ENCODE measurements at places on chromosomes 12 and 14. TPM values are rescaled to one million over a fixed set of nuclear protein-coding genes. Genes with fewer than 3 reads are reported as not detected.

GRCh38 chr12:131276501-131277185 lies 322.9 kb downstream of the ADGRD1 start:
- no peak for DNase-seq

Gene HELB
- total RNA-seq = 1.0 TPM

Gene SLCO1B1
- not detected for total RNA-seq

- DNase-seq = no peak
These were observed 13.7 kb upstream of the EIF2B2 start for GRCh38 chr14:74988993-74989392.

DNA sequence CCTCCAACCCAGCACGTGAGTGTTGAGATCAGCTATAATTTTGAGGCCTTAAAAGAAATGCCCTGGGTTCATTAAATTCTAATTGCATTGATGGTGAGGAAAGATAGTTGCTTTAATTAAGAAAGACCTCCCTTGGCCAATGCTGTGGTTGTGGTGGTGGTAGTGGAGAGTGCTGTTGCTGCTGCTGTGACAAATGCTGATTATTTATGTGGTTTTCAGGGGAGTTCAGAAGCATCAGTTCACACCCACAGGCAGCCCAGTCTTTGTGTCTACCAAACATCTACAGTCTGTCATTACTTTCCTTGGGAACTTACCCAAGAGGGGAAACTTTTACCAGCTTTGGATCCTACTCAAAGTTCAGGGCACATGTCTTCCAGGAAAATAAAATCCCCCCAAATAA lies 178.4 kb upstream of the PARP11 start:
- DNase-seq = no peak

DNA sequence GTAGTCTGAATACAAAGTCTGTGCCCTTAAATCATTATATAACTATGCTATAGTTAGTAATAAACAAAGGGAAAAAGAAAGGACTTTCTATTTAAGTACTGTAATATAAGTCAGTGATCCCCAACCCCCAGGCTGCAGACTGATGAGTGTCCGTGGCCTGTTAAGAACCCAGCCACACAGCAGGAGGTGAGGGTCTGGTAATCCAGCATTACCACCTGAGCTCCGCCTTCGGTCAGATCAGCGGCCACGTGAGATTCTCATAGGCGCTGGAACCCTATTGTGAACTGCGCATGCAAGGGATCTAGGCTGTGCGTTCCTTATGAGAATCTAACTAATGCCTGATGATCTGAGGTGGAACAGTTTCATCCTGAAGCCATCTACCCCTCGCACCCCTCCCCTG lies 15.7 kb downstream of the NFYB start:
- no peak for DNase-seq

DNA sequence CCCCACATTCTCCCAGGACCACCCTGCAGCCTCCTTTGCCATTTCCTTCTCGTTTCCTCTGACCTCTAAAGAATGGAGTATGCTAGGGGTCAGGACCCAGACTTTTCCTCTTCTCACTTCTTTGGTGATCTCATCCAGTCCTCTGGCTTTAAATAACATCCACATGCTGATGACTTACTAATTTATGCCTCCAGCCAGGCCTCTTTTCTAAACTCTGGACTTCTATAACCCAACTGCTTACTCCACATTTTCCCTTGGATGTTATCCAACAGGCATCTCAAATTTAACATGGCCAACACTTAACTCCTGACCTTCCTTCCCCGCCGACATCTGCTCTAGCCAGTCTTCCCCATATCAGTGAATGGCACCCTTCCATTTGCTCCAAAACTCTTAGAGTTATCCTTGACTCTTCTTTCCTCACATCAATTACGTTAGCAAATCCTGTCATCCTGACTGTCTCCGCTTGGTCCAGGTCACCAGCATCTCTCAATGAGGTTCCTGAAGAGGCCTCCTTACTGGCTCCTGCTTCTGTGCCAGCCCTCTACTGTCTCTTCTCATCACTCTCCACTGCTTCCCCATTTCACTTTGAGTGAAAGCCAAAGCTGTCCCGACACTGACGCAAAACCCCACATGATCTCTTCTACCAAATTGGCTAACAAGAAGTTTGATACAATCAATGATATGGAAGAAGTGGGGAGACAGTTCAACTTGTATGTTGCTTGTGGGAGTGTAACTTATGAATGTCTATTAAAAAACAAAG lies 42.7 kb downstream of the TMBIM6 start:
- DNase-seq = peak; percentile 27

Gene GDF3
- 1.0 TPM for total RNA-seq

Gene TRIM9
- not detected for total RNA-seq

DNA sequence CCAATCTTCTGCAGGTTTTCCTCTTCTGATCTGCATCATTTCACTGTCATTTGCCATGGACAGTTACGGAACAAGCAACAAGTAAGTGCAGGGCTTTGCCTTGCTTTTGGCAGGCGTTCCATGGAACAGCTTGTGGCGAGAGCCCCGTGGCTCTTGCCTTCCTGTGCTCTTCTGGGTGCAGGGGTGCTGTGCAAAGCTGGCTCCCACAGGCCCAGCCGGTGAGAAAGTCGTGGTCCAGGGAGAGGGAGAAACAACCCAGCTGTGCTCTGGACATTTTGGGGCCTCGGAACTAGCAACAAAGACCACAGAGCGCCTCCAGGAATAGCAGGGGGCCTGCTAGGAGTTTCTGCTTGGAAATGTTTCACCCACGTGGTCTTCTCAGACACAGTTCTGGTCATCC lies 164.7 kb downstream of the ADGRD1 start:
- no peak for DNase-seq

- no peak for DNase-seq
These were observed 688 bp upstream of the NECAP1 start for GRCh38 chr12:8081251-8081920.
